ENCODE measurements at places on chromosomes 4 and X.

- DNase-seq: no peak
Measured at GRCh38 chrX:11464836-11465463, 171.7 kb downstream of the AMELX start.

DNA sequence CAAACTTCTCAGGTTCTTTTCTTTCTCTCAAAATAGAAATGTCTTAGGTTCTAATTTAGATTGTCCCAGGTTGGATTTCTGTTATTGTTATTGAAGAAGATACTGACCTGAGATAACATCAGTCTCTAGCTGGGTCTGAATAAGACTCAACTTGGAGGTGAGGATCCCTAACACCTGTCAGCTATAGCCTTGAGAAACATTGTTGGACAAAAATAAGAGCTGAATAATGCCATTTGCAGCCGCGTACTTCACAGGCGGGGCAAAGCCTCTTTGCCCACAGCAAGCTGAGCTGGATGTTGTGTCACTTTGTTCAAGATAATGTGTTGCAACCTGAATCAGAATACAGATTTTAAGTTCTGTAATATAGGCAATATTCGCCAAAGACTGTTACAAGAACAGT is 35.6 kb downstream of the VCX3B start:
- DNase-seq: no peak

DNA sequence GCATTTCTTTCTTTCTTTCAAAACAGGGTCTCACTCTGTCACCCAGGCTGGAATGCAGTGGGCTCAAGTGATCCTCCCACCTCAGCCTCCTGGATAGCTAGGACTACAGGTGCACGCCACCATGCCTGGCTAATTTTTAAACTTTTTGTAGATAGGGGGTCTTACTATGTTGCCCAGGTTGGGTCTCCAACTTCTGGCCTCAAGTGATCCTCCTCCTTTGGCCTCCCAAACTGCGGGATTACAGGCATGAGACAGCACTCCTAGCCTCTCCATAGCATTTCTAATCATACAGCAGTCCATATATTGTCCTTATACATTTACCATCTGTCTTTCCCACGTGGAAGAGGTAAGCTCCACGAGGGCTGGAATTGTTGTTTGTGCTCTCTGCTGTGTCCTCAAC is 2.0 kb upstream of the FHIP1A start:
- no peak for DNase-seq

GRCh38 chr4:86972997-86973396 is 38.2 kb downstream of the AFF1 start:
- DNase-seq: no peak

DNA sequence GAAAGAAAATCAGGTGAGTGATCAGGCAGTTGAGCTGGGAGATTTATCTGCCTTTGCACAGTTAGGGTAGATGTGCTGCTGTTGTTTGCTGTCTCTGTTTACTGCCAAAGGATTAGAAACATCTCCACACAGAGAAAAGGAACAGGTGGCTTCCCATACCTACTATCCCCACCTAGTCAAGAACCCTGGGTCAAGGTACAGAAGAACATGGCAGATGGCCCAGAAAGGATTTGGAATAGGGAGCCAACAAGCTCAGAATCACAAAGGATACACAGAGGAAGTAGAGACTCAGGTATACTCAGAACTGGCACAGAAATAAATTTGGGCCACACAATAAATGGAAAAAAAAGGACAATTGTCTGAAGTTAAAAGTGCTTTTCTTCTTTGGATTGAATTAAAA is 64.3 kb downstream of the TIGD2 start:
- DNase-seq: no peak

- no peak for DNase-seq
Measured at GRCh38 chr4:118954246-118954645, 65.6 kb downstream of the SYNPO2 start.

DNA sequence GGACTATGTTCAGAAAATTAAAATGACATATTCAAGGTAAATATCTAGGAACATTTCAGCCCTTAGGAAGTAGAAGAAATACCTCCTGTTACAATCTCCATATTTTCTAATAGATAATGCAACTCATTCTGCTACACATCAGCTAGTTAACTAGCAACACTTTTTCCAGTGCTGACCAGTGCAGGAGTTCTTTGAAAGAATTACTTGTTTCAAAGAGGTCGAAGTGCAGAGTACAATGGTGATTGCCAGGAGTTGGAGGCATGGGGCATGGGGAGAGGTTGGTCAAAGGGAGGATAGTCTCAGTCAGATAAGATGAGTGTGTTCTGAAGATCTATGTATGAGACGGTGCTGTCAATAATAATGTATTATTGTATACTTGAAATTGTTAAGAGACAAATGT is 53.1 kb downstream of the MTNR1A start:
- DNase-seq: no peak

GRCh38 chrX:7330556-7330955 is 182.6 kb upstream of the PUDP start:
- DNase-seq: no peak

DNA sequence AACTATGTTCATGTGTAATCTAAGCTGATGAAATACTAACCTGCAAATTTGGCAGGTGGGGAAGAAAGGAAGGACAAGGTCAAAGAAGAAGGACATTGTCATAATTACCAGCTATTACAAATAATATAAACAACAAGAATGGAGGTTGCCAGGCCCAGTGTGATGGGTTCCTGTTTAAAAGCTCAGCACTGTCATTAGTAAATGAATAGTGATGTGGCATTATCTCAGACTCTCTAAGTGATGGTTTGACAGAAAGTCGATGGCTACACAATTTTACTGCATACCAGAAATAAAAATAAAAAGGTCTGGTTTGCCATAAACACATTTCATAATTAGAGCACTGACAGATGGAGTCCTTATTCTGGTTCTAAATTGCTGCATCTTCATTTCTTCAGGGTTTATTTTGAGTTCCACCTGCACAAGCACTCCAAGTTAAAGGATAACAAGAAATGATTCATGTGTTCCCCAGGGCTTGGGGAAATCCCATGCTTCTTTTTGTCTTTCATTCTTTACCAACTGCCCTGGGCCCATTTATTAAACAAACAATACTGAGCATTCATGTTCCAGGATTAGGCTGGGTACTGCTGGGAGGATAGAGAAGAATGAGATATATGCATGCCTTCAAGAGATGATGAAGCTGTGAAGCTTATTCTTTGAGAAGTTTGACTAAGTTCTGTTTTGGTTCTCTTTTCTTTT is 367.8 kb upstream of the RASGEF1B start:
- DNase-seq: no peak

DNA sequence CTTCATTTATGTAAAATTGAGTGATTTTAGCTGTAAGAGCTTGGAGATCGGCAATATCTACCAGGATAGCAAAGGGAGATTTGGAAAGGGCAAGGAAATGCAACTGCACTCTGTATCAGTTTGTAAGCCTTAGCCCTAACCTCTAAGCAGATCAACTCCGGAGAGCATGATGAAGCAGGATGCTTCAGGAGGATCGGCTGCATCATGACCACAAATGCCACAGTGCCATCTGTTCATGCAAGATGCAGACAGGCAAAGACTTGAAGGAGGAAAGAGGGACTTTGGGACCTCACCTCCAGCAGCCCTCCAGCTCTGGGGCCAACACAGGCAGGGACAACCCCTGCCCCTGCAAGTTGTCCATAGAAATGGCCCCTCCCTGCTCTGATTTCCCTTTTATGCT is 377.6 kb upstream of the GATB start:
- DNase-seq: no peak

DNA sequence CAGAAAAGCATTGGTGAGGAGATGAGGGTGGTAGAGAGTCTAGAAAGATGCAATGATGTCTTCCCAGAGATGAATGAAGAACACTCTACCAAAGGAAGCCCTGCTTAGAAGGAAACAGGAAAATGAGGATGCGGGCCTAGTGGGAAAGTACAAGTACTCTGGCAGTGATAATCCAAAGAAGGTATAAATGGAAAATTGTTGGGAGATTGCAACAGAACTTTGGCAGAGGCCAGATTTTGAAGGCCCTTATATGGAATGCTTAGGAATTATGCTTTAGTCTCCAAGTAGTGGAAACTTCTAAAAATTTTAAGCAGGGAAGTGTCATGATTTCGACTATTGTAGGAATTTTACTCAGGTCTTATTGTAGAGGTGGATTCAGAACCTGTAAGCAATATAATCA is 11.0 kb downstream of the ARSJ start:
- no peak for DNase-seq

GRCh38 chr4:164977243-164978164 is at the start of gene TRIM61:
Gene TRIM61, minus strand, starts transcription at chr4:164977657. Its CDS starts 7,655 bp downstream, at chr4:164970002.
- peak; percentile 68 for DNase-seq

GRCh38 chrX:66632981-66633380 is 5.9 kb downstream of the EDA2R start:
- no peak for DNase-seq

DNA sequence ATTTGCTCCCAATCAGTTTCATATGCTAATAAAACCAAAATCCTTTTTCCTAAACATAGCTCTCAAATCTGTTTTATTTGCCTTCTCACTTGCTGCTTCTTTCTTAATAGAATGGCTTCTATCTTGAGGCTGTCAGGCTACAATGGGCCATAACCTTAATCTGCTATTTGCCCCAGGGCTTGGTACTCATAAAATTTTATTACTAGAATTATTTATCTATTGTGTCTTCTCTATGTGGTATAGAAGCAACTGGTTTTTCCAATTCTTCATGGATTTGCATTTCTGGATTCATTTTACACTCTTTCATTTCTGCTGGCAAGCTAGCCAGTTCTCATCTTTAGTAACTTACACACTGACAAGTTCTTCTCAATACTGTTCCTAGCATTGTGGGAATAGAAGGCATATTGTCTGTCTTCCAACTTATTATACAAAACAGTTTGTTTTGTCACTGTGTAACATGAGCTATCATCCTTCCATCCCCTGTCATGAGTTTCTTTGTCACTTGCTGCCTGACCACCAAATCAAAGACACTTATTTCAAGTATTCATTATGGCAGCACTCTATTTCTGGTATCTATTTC is 96.6 kb upstream of the KCNIP4 start:
- no peak for DNase-seq

GRCh38 chrX:107940095-107940494 is 42.1 kb downstream of the TEX13B start:
- DNase-seq: no peak

- DNase-seq: no peak
Measured at GRCh38 chr4:10179957-10180602, 63.5 kb upstream of the WDR1 start.

DNA sequence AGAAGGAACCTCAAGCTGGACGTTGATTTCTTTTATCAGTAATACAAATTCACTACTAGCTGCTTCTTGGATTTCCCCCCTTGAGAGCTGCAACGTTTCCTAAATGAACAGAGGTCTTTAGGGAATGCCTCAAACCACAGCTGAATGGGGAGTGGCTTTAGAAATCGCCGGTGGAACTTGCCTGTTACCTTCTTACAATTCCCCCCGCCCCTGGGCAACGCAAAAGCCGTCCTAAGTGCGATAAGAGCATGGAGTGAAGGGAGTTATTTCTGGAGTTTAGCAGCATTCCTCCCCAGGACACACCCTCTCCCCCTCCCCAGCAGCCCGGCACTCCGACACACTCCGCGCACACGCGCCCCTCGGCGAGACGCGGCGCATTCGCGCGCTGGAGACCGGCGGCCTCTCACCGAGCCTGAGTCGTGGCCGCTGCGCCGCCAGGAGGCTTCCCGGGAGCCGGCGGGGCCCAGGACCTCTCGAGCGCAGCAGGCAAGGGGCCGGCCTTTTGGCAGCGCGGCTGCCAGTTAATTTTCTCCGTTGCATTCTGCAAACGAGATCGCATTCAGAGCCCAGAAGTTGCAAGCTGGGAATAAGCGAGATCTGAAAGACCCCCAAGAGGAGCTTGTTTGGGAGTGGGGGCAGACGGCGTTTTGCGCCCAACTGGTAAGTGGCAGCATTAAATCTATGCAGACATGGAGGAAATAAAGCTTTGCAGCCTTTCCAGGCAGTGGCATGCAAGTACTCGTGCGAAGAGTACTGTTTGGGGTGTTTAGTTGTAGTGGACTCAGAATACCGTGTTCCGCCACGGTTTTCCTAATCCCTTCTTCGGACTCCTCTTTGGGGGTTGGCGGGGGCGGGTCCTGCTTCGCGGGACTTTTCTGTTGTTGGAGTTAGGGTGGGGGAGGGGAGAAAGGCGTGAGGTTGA is 134.7 kb downstream of the PALLD start:
- DNase-seq: peak; percentile 32

GRCh38 chr4:149823769-149824221 is 8.2 kb upstream of the IQCM start:
- no peak for DNase-seq

- no peak for DNase-seq
Measured at GRCh38 chr4:76011700-76012387, 4.5 kb upstream of the CXCL9 start.

DNA sequence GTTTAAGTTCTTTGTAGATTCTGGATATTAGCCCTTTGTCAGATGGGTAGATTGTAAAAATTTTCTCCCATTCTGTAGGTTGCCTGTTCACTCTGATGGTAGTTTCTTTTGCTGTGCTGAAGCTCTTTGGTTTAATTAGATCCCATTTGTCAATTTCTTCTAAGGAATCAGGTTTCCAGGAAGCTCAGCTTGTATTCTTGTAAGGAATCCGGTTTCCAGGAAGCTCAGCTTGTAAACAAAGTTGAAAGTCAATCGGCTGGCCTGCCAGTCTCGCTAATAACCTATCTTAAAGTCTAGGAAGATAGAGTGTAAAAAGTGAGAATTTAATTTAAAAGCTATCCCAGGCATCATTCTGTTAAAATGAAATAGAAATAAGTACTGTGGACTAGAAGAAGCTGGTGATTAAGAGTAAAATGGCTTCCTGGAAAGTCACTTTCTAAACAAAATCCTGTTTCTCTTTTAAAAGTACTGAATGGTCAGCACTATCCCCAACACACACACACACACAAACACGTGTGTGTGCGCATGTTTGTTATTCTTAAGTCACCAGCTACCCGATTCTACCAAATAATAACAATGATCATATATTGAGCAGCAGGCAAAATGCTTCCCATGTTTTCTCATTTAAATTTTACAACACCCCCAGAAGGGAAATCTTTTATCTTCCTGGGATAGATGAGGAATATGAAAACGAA is 171.7 kb downstream of the PAPSS1 start:
- DNase-seq: no peak

DNA sequence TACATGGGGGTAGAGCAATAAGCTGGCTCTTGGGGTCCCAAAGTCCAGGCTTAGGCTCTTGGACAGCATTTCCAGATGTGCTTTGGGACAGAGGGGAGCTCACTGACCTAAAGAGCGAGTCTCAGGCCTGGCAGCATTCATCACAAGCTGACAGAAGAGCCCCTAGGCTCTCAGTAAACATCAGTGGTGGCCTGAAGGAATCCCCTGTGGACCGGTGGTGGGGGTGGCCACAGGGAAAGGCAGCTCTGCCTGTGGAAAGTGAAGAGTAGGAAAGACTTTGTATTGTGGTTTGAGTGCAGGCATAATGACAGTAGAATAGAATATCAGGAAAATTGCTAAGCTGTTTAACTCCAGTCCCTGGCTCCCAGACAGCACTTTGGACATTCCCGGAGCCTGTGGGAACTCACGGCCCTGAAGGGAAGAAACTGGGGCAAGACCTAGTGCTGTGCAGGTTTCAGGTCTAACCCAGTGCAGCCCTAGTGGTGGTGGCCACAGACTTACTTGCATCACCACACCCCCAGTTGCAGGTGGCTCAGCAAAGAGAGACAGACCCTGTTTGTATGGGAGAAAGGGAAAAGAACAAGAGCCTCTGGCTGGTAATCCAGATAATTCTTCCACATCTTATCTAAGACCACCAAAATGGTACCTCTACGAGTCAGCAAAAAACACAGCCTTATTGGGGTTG is 141.9 kb downstream of the MAB21L2 start:
- no peak for DNase-seq

Measured in stimulated activated naive CD8-positive, alpha-beta T cell treated with anti-CD3 and anti-CD28 coated beads, Interleukin-15, Interleukin-2, amounts not matched to agents 100 U/mL and 50 U/mL, for 24 hours (primary cell).